ENCODE measurements at places on chromosomes 2 and 18. TPM values are rescaled to one million over a fixed set of nuclear protein-coding genes. Genes with fewer than 3 reads are reported as not detected.

DNA sequence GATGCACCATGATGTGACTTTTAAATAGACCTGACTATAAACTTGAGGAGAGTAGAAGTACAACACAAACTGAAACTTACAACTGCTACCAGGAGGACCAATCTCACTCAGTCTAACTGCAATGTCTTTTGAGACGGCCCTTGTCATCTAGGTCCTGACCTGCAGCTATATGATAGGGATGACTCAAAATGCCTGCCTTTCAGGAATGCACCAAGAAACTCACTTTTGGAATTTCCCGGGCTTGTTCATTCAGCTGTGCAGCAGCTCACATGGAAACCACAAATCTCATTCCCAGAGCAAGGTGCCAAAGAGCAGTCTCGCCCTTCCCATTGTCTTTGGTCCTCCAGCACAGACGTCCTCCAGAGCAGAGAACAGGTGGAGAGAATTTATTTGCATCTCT, 113.7 kb downstream of the SPOPL start:
- no peak for DNase-seq

DNA sequence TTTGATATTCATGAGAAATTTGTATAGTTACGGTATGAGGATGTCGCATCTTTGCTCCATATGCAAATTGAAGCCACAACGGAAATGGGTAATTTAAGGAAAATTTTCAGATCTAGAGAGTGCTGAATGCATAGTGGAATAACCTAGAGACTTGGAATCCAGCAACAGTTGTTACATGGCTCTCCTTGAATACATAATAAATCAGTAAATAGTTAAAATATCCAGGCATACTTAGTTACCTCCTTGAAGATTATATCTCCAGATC, 5.4 kb downstream of the REG1A start:
- DNase-seq = no peak

GRCh38 chr18:77062518-77063003, 70.0 kb downstream of the MBP start:
- DNase-seq = peak; percentile 87

- no peak for DNase-seq
These were observed 8.0 kb downstream of the ZNF516 start for GRCh38 chr18:76487070-76487469.

GALR1 gene
- total RNA-seq = not detected

DNA sequence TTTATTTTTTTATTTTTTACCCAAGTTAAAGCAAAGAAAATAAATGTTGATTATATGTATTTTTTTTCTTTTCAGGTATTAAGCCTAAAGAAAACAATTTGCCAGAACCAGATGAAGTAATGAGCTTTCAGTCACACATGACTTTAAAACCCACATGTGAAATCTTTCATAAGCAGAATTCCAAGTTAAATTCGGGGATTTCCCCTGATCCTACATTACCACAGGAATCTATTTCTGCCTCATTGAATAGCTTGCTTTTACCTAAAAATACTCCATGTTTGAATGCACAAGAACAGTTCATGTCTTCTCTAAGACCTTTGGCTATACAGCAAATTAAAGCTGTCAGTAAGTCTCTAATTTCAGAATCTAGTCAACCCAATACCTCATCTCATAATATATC, 26.6 kb downstream of the GEN1 start:
- DNase-seq = no peak

- no peak for DNase-seq
These were observed 124.1 kb downstream of the ANKRD30BL start for GRCh38 chr2:132037527-132038178.

- no peak for DNase-seq
These were observed 13.9 kb downstream of the MAL start for GRCh38 chr2:95039363-95039762.

Measured in B cell (primary cell).